ENCODE measurements at places on chromosomes 5 and 9.

DNA sequence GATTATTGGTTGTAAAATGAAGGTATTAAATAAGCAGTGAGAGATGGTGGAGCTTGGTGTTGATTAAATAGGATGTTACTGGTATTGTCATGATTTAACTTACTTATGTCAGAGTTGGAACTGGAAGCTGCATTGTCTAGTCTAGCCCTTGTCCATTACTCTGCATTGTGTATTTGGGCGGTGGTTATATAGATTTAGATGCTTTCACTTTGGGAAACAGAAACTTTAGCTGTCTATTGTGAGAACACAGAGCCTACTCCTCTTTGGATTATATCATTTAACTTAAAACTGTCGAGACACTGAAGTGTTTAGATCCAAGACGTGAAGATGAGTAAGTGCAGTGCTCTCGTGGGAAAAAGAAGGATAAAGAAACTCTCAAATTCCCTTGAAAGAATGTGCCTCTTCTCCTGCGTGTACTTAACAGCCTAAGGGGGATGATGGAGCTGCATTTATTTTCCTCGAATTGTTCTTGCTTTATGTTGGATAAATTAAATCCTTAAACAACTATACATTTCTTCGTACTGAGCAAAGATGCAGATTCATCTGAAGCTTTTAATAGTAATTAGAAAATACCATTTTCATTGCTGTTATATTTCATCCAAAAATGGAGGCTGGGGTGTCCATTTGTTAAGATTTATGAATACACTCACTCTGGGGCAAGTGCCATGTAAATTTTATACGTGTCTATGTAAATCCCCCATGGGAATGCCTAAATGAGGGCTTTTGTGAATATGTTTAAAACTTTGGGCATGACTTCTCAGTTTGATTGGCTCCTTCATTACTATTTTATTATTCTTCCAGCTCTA lies 21.6 kb downstream of the FBXL7 start:
- DNase-seq = no peak

GRCh38 chr9:2493109-2493508 lies 128.5 kb upstream of the VLDLR start:
- no peak for DNase-seq

- no peak for DNase-seq
Observed at GRCh38 chr9:114238472-114238871, 83.1 kb downstream of the COL27A1 start.

- no peak for DNase-seq
Observed at GRCh38 chr9:125985142-125985997, 238.2 kb downstream of the PBX3 start.

DNA sequence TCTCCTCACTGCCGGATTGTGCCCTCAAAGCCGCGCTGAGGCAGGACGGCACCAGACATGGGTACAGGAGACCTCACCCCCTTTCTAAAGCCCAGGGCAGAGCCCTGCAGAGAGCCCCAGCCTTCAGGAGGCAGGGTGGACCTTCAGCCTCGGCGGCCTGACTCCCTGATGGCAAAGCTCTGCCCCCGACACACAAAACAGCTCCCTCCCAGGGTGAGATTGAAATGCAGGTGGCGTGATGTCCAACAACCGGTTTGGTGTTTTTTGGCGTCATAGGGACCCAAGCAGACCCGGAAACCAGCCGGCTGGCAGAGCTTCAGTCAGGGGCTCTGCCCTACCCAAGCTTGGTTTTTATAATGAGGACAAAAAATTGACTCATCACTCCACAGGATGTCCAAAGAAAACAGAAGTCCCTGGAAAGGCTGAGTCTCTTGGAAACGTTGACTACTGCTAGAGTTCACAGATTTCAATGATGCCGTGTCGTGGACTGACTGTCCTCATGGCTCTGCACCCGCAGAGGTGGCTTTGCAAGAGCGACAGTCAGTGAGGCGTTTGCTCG lies 275.2 kb upstream of the IRX1 start:
- no peak for DNase-seq

DNA sequence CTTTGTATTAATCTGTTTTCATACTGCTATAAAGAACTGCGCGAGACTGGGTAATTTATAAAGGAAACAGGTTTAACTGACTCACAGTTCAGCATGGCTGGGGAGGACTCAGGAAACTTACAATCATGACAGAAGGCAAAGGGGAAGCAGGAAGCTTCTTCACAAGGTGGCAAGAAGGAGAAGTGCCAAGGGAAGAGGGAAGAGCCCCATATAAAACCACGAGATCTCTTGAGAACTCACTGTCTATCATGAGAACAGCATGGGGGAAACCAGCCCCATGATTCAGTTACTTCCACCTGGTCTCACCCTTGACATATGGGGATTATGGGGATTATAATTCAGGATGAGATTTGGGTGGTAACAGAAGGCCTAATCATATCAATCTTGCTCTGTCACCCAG lies 60.9 kb upstream of the CHD1 start:
- DNase-seq = no peak

- DNase-seq = no peak
Observed at GRCh38 chr9:133604856-133605255, 4.3 kb downstream of the FAM163B start.

DNA sequence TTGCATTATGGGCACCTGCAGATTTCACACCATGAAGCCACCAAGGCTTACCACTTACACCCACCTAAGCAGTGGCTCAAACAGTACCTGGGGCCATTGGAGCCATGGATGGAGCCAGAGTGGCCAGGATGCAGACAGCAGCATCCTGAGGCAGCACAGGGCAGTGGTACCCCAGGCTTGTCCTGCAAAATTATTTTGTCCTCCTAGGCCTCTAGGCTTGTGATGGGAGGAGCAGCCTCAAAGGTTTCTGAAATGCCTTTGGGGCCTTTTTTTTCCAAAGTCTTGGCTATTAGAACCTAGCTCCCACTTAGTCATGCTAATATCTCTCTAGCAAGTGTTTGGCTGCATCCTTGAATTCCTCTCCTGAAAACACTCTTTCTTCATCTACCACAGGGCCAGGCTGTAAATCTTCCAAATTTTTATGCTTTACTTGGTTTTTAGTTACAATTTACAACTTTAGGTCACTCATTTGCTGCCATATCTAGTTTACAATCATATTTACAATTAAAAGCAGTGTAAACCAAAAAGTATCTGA lies 15.7 kb downstream of the TMC1 start:
- DNase-seq = no peak

- no peak for DNase-seq
Observed at GRCh38 chr5:160312134-160312959, at the start of gene CCNJL. Gene CCNJL, minus strand, starts transcription at chr5:160312564. Its CDS starts 641 bp downstream, at chr5:160311923.

GRCh38 chr9:106961623-106962022 lies 98.7 kb downstream of the ZNF462 start:
- DNase-seq = no peak

DNA sequence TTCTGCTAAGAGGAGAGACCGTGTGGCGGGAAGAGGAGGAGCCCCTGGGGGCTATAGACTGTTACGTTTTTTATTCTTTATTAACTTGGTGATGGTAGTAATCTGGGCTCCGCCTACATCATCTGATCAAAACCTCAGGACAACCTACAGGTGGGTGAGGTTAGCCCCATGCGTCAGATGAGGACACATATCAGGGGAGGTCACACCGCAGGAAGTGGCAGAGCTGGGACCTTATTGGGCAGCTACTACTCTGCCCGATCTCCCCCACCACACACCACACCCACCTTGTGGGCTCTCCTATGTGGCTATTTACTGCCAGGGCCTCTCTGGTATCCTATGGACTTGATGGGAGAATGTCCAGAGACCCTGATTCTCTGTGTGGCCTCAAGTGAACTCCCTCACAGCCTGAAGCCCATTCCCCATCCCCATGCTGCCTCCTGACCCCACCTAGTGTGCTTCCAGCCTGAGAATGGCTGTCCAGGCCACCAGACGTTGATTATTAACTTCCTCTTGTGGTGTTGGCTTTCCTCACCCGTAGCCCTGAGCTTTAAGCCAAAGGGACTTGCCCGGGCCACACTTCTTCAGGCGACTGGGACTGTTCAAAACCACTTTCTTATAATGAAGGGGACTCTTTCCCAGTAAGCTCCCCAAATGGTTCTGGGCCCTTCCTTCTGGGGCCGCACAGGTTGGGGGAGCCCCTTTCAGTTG lies 8.2 kb downstream of the UNC5A start:
- DNase-seq = no peak

DNA sequence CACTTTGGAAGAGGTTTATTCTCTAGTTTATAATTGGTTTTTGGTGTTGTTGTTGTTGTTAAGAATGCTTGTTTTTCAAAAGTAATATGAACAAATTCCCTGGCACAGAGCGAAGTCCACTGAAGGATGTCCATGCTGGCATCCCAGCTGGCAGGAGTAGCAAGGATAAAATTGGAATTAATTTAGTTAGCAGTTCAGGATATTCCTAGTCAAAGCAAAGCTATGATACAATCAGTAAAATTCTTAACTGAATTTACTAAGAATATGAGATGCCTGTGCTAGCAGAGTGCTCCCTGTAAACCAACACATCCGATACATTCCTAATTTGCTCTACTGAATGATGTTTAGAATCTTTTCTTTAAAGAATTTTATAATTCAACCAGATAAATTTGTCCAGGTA lies 161.4 kb downstream of the FANCC start:
- no peak for DNase-seq

GRCh38 chr9:82930116-82930515 lies 132.8 kb downstream of the RASEF start:
- DNase-seq = no peak

DNA sequence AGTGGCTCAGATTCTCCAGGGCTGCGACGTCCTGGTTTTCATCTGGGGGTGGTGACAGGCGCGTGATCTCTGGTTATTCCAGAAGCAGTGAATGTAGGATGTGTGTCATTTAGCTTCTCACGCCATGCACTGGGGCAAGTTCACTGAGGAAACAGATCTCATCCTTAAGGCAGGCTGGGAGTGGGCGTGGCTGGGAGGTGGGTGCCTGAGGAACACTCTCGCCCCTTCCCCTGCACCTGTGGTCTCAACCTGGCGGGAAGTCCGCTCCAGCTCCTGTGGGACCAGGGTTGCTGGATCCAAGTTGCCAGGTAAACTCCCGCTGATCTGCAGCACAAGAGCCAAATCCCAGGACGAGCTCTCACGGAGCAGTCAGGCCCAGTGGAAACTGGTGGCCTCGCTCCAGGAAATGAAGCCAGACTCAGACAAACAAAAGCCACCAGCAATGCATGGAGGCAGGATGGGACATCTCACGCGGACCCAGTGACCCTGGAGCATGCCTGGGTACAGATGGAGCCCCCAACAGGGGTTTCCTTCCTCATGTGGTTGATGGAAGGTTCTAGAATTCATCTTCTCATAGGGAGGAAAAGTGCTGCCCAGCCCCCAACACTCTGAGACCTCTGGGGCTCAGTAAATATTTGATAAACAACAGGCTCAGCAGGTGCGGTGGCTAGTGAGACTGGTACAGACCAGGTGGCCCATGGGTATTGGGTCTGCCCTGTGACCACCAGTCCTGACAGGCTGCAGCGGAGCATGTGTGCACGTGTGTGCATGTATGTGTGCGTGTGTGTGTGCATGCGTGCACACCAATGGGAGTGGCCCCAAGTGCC lies 16.3 kb upstream of the SLC12A7 start:
- DNase-seq = no peak

GRCh38 chr9:121192959-121193640 lies 8.6 kb downstream of the RAB14 start:
- no peak for DNase-seq

GRCh38 chr5:140569197-140569596 lies 4.6 kb downstream of the SLC35A4 start:
- no peak for DNase-seq

- peak; percentile 57 for DNase-seq
Observed at GRCh38 chr5:148826053-148826738, at the start of gene ADRB2. Gene ADRB2, plus strand, starts transcription at chr5:148826611. Its CDS starts 221 bp downstream, at chr5:148826832.

GRCh38 chr5:139755892-139756671 lies 39.5 kb upstream of the PSD2 start:
- no peak for DNase-seq

DNA sequence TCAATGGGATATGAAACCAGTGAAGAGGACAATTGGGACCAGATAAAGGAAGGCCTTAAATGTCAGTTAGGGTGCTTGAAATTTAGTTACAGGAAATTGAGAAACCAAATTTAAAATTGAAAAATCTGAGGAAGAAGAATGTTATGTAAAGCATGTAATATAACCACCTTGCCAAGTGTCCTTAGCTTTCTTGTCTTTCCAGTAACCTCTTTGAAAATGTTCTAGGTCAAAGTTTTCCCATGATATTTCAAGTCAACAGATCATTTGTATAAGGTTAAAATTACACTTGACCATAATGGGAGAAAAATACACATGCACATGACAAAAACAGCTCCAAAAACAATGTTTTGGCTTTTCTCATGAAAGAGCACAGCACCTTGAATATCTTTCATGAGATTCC lies 21.1 kb downstream of the LOX start:
- DNase-seq = no peak

DNA sequence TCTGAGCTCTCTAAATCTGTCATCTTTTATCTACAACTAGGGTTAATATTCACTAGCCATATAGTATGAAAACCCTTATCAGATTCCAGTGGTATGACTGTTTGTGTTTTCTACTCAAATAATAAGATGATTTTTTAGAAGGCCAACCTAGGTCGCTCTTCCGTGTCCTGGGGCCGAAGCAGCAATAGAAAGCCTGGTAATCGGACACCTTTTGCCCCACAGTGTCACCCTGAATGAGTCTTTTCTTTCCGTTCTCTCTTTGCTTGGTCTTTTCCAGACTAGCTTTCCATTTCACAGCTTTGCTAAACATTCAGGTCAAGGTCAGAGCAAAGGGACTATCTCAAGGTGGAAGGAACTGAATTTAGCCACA lies 243.3 kb upstream of the ANKRD55 start:
- DNase-seq = no peak
